ENCODE measurements at places on chromosomes 7 and 10.

GRCh38 chr7:113968713-113969112, 49.9 kb upstream of the PPP1R3A start:
- no peak for DNase-seq

DNA sequence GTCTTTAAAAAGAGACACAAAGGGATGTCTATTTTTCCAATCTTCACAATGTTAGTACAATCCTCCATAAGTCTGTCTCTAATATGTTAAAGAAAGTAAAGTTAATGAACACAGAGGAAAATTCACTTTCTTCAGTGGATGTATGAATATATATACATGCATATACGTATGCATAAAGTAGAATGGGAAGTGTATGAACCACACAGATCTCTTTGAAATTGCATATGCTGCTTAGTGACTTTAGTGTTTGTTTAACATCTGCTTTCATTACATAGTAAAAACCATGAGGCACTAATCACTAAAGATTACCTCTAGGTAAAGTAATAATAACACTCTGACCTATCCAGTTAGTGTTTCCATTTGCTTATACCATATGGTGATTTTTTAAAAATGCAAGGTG, 451.2 kb downstream of the SEMA3D start:
- DNase-seq: no peak

DNA sequence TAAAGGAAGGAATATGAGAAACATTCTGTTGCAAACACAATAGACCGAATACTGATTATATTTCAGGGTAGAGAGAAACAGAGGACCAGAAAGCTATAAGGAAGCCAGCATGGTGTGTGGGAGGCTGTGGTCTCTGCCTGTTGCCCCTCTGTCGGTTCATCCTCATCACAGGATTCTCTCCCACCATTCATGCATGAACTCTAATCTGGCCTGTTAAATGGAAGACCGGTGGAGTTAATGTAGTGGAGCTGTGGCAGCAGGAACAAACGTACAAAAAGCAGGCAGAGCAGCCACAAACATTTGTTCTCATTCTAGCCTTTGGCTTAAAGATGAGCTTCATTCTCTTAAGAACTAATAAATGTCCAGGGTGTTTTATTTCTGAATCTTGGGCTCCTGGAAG, 902.4 kb downstream of the LRMDA start:
- DNase-seq: no peak

DNA sequence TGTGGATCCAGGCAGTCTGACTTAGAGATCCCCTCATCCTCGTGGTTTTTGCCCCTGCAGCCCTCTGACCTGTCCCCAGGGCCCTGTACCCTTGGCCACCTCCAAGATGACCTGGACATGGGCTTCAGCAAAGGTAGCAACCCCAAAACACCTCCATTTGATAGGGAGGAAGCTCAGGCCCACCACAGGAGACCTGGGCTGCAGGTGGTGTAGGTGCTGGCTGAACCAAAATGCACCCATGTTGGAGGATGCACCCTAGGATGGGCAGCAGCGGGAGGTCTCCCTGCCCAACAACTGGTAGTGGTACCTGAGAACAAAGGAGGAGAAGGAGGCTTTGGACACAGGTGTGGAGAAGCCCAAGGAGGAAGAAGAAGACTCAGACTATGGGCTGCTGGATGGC, 188.7 kb downstream of the ZNF716 start:
- DNase-seq: no peak

- no peak for DNase-seq
These were observed 346.6 kb upstream of the BMPER start for GRCh38 chr7:33558549-33559323.

- no peak for DNase-seq
These were observed 18.3 kb downstream of the UBE2D1 start for GRCh38 chr10:58352956-58353610.

GRCh38 chr7:117630501-117630900, 150.7 kb downstream of the CFTR start:
- DNase-seq: no peak

- DNase-seq: no peak
These were observed 252.8 kb downstream of the ZMYND11 start for GRCh38 chr10:387909-388660.

DNA sequence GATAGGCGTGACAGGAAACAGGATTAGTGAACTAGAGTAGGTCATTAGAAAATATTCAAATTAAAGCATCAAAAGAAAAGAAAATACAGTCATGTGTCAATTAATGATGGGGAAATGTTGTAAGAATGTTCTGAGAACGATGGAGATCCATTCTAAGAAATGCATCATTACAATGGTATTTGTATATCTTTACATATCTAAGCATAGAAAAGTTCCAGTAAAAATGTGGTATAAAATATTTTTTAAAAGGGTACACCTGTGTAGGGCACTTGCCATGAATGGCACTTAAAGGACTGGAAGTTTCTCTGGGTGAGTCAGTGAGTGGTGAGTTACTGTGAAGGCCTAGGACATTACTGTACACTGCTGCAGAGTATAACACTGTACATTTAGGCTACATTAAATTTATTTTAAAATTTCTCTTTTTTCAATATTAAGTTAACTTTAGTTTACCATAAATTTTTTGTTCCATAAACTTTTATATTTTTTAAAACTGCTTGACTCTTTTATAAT, 282.5 kb downstream of the BMPER start:
- no peak for DNase-seq

GRCh38 chr7:83053965-83054364, 108.7 kb downstream of the PCLO start:
- no peak for DNase-seq

DNA sequence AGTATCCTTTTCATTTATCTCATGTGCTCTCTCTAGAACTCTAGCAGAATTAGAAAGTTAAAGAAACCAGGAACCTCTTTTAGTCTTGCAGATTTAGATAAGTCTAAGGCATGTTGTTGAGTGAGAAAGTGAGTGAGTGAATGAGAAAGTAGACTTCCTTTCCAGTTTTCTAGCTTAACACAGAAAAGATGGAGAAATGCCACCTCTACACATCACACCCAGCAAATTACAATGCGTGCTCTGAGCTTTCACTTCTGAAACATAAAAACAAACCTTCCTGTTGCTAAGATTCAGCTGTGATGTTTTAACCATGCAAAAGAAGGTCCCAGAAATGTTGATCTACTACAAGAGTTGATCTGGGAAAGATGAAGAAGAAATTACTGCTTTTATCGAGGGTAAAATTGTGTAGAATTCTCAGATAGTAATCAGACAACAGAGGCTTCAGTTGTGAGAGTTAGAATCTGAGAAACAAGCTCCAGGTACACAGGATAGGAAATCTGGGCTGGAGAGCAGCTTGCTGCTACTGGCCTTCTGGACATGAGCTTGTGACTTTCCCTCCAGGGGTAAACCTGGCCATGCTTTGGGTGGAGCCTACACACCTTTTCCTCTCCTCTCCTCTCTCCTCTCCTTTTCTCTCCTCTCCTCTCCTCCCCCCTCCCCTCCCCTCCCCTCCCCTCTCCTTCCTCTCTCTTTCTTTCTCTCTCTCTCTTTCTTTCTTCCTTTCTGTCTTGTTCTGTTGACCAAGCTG, 4.6 kb downstream of the CYP3A5 start:
- DNase-seq: no peak

GRCh38 chr10:3762309-3762708, 22.7 kb downstream of the KLF6 start:
- DNase-seq: no peak

DNA sequence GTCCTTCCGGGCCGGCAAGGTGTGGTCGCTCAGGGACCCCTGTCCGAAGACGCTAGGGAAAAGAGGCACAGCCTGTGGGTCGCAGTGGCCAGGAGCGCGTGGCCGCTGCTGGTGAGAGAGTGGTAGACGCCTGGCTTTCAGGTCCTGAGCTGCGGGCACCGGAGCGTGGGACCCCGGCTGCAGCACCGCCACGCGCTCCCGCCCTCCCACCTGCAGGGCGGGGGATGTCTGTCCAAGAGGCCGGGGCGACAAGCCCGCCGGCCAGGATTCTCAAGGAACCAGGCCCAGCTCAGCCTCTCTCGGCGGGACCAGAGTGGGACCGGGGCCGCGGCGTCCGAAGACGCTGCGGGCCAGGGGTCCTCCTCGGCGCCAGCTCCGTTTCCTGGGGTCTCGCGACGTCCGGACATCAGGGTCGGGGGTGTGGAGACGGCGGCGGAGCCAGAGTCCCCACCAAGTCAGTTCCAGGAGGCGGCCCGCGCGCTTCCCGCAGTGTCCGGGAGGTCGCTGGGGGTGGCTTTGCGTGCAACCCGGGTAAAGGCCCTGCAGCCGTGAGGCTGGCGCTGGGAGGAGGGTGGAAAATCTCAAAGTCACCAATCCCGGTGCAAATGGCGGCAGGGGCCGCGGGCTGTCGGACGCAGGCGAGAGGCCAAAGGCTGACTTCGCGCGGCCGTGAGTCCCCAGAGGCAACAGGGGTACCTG, 5.5 kb downstream of the ZNF503 start:
- no peak for DNase-seq

DNA sequence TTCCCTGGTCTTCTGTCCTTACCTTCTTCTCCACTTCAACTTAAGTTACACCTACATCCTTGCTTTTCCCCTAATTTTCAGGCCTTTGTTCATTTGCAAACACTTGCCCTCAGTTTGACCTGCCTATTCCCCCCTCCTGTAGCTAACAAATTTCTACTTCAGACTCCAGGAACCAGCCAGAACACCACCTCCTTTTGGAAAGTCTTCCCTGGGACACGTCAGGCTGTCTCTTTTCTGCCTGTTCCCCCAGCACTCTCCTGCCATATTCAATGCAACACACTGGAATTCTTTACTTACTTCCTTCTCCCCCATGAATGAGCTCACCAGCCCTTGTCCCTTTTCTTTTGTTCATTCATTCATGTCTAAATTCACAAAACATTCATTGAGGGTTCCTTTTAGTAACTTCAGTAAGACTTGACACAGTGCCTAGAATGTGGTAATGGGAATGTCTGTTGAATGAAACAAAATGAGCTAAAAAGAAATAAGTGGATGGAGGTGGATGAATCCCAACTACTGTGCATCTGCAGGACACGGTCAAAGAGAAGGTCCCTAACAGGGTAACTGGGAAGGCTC, 478.0 kb downstream of the KCNMA1 start:
- DNase-seq: no peak

DNA sequence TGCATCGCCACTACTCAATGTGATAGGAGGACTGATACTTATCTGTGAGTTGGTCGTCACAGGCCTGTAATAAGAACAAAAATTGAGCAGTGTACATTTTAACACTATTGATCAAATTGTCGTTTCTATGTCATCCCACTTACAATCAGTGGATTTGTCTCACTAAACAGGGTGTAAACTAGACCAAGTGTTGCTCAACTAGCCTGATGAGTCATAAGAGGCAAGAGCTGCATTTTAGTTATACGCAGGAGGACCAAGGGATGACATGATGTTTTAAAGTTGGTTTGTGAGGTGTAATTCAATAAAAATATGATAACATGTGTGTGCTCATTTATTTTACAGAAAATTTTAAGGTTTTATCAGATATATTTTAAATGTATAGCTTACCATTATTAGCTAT, 1239.2 kb downstream of the REEP3 start:
- DNase-seq: no peak

DNA sequence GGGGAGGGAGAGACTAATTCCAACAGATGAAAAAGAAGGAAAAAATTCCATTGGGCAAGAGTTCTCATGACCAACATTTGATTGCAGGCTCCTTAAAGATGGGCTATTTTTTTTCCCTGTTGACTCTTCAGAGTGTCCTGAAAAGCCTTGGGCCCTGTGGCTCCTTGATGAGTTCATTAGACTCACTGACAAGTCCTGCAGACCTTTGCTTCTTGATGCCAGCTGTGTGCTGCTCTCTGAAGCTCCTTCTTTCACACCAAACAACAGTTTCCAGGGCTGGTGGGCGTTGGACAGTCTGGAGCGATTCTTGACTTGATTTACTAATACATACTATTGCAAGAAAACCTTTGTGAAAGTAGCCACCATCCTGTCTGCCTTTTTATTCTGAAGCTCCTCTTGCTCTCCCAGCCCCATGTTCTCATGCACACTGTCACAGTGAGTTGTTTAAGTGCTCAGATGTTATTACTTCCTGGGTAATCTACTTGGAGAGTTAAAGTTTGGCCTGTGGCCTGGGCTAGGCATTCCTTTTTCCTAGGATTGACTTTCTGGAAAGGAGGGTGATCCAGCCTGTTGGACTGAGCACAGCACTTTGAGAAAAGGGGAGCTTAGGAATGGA, 250.3 kb downstream of the PTEN start:
- DNase-seq: no peak

DNA sequence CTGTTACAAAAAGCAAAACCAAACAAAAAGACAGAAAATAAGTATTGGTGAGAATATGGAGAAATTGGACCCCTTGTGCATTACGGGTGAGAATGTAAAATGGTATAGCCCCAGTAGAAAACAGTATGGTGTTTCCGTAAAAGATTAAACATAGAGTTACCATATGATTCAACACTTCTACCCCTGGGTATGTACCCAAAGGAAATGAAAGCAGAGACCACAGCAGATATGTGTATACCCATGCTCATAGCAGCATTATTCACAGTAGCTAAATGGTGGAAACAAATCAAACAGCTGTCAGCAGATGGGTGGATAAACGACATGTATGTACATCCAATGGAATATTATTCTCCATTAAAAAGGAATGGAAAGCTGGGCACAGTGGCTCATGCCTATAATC, 42.4 kb downstream of the STARD3NL start:
- DNase-seq: no peak

GRCh38 chr10:35458500-35459448, 122.5 kb downstream of the CCNY start:
- no peak for DNase-seq

- DNase-seq: no peak
These were observed 1.4 kb upstream of the ZNF212 start for GRCh38 chr7:149238051-149238450.

GRCh38 chr7:158160199-158160598, 427.4 kb downstream of the PTPRN2 start:
- no peak for DNase-seq

DNA sequence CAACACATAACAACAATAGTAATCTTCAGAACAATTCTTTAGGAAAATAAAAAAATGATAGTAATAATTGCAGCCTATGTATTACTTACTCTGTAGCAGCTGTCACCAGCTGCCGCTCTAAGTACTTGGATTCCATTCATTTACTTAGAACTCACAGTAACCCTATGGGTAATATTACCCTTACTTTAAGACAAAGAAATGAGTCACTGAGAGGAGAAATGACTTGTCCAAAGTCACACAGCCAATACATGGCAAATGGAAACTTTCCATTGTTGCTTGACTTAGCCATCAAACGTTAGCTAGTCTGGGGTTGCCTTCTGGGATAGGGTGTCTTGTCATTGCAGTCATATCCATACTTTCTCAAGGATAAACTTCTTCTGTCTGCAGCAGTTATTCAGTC, 3.6 kb downstream of the CCNY start:
- DNase-seq: no peak

- DNase-seq: peak; percentile 43
These were observed 11.7 kb upstream of the RAMP3 start for GRCh38 chr7:45145881-45146280.

GRCh38 chr10:50604809-50605208, 18.9 kb downstream of the SGMS1 start:
- DNase-seq: no peak

GRCh38 chr7:112234147-112234546, 27.7 kb downstream of the ZNF277 start:
- no peak for DNase-seq

GRCh38 chr7:20458521-20458920, 127.8 kb downstream of the ITGB8 start:
- DNase-seq: no peak
